ENCODE measurements at places on chromosomes 16 and 17. TPM values are rescaled to one million over a fixed set of nuclear protein-coding genes. Genes with fewer than 3 reads are reported as not detected.

Gene GLP2R
- total RNA-seq: not detected

Gene HBQ1
- not detected for total RNA-seq

Gene IRX5
- total RNA-seq: 0.32 TPM

Gene CFAP52
- total RNA-seq: not detected

Gene BCL6B
- 0.39 TPM for total RNA-seq

Gene CLEC18A
- total RNA-seq: 0.89 TPM

Gene KRTAP1-1
- not detected for total RNA-seq

Gene SMIM36
- total RNA-seq: not detected

Gene CA10
- not detected for total RNA-seq
